ENCODE measurements at places on chromosomes 13 and 19.

DNA sequence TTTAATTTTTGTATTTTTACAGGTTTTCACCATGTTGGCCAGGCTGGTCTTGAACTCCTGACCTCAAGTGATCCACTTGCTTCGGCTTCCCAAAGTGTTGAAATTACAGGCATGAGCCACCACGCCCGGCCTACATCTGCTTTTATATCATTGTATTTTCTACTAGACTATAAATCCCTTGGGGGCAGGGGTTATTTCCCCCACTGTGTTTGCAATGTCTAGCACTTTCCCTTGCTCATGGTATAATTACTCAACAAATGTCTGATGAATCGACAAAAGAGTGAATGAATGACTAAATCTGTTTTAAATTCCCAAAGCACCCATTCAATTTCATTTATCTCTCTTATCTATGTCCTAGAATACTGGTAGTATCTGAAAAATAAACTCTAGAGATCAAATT, 244.5 kb upstream of the CSNK1A1L start:
- DNase-seq, result no peak

- DNase-seq, result no peak
Measured at GRCh38 chr13:33435207-33435606, 149.7 kb upstream of the STARD13 start.

DNA sequence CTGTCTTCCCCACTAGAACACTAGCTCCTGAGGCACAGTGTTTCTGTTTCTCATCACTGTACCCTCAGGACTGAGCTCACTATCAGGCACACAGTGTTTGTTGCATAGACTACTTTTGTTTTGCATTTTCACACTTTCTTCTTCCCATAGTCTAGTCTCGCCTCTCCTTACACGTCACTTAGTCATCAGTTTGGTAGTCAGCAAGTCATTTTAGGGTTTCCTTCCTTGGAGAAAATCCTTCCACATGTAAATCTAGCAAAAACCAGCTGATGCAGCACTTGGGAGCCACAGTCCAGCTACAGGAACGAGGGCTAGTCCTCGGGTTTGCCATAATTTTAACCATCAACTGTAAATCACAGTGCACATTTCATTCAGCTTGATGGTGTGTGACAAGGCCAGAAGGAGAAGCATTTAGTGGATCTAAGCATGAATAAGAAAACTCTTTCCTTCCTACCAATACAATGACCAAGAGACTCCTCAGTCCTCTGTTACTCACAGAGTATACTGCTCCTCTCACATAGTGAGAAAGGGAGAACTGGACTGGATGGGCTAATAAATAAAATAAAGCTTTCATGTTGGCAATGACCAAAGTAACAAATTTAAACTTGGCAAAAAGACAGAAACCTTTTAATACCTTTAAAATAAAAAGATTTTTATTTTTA, 221.0 kb downstream of the KLF12 start:
- no peak for DNase-seq

GRCh38 chr13:43831088-43831487, 44.3 kb upstream of the ENOX1 start:
- no peak for DNase-seq

DNA sequence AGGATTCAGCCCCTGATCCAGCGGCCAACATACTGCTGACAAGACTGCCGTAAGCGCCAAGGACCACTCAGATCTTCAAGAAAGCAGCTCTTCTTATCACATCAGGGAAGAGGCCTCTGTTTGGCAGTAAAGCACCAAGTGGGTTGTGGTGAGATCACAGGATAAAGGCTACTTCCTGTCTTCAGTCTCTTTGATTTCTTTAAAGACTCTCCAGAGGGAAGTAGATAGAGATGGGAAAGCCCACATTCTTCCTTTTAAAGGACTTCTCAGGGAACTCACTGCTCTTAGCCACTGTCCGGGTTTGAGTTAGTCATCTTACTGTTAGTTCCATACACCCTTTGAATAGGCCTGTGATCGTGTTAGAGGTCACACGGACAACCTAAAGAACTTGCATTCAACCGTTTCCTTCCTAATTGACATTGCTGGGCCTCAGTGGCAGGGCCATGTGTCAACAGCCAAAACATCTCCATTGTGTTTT, 47.2 kb upstream of the POMP start:
- DNase-seq, result no peak

- DNase-seq, result no peak
Measured at GRCh38 chr19:48720251-48720612, 707 bp upstream of the MAMSTR start.

DNA sequence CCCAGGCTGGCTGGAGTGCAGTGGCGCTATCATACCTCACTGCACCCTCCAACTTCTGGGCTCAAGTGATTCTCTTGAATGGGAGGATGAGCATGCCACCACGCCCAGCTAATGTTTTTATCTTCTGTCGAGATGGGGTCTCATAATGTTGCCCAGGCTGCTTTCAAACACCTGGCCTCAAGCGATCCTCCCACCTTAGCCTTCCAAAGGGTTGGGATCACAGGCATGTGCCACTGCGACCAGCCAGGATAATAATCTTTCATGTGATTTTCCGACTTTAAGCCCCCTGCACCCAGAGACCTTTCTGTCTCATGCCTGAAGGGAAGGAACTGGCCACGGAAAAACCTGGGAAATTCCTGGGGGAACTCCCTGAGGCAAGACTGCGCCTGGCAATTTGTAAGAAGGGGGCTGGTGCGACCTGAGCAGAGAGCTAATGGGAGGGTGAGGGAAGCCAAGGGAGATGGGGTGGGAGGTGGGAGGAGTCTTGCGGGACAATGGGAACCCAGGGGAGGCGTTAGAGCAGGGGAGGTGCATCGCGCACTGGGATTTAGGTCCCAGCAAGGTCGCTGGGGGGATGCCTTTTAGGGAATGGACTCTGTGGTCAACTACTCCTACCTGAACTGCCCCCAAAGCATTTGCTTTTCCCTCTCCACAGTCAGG, 1.2 kb upstream of the CCDC124 start:
- no peak for DNase-seq

DNA sequence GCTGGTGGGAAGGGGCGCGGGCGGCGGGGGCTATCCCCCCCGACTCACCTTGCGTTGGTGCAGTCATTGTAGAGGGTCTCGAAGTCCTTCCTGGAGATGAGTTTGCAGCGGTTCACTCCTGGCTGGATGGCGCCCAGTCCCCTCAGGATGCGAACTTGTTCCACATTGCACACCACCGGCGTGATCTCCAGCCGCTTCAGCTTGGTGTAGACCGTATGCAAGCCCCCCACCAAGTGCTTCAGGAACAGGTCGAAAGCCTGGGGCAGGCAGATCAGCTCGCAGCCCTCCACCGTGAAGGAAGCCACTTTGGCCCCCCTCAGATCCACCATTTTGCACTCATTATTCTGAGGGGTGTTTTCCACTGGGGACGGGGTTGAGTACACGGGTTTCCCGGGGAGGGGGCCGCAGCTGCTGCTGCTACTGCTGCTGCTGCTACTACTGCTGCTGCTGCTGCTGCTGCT, 1.1 kb downstream of the DACH1 start:
- DNase-seq, result no peak

GRCh38 chr13:51067706-51068105, 43.4 kb downstream of the C13orf42 start:
- no peak for DNase-seq

GRCh38 chr19:33501693-33502356, 19.8 kb downstream of the PEPD start:
- no peak for DNase-seq

DNA sequence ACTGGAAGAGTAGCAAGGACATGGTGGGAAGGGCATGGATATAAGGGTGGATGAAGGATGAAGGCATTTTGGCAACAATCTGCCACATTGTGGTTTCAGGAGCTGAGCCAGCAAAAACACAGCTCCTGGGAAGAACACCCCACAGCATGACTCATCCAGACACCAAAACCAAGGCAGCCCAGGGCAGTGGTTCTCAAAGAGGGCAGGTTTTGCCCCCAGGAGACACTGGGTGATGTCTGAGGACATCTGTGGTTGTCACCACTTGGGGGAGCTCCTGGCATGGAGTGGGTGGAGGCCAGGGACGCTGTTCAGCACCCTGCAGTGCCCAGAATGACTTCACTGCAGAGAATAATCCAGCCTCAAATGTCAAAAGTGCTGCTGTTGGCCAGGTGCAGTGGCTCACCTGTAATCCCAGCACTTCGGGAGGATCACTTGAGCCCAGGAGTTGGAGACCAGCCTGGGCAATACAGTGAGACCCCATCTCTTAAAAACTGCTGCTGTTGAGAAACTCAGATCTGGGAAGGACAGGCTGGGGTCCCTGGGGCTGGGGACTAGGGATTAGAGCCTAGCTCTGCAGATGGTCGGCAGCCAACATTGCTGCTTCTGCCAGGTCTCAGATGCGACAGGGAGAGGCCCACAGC, 16.1 kb downstream of the ZFR2 start:
- DNase-seq, result no peak

DNA sequence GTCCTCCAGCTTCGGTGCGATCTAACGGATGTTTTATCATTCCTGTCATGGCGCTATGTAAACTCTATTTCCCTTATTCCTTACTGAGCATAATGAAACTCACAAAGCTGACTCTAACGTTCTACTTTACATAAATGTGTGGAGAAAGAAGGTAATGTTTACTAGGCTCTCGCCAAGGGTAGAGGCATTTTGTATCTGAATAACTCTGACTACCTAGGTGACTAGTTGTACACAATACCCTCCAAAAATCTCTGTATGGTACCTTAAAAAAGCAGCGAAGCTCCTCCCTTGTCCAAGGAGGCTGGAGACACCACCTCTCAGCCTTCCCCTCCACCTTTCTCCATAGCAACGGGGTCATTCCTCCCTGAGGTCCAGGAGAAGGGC, 316 bp upstream of the ZNF530 start:
- DNase-seq, result no peak
